ENCODE measurements at places on chromosomes 1 and 21. TPM values are rescaled to one million over a fixed set of nuclear protein-coding genes. Genes with fewer than 3 reads are reported as not detected.
A peak's percentile ranks its signal among the peaks of the same experiment; 100 is the strongest.

The APOBEC4 gene
- total RNA-seq, result not detected

The RYR2 gene
- total RNA-seq, result 8.8 TPM

The NR5A2 gene
- not detected for total RNA-seq

DNA sequence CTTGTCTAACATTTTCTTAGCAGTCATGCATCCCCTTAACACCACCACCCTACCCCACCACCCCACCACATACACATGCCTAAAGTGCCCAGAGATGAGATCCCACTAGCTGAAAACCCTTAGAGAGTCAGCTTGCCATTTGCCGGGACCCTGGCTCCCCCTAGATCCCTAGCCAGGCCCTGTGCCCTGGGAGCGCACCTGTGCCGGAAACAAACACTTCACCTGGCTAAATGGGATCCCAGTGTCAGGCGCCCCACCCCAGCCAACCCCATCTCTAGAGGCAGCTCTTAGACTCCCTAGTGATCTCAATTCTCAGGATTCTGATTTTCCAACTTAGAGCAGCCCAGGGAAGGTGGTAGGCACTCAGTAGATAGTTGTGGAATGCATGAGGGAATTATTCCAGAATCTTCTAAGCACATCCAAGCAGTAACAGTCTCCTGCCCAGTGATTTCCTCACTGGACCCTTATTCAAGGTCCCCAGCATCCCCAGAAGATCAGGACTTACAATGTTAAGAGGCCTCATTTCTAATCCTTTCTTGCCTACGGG is 105.2 kb downstream of the LAMC2 start:
- DNase-seq, result no peak

DNA sequence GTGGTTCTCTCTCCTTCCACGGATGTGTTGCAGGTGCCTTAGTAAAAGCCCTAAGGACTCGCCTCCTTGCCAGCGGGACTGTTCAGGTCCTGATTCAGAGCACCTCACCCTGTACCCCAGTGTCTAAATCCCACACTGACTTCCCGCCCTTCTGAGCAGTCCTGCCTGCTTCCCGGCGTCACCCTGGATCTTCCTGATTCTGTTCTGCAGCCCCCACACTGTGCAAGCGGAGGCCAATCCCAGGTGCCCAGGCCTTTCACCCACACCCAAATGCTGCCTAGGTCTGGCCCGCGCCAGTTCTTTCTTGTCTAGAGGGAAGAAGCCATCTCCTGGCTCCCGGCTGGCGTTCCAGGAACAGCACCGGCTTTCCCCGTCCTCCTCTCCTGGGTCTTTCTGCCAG is 95.9 kb upstream of the GALNT2 start:
- DNase-seq, result no peak

- peak; percentile 51 for DNase-seq
Observed at GRCh38 chr1:168603501-168604110, 27.2 kb downstream of the XCL1 start.

GRCh38 chr1:19949016-19949415 is 25.6 kb upstream of the PLA2G2E start:
- DNase-seq, result no peak

GRCh38 chr21:26408511-26408910 is 164.6 kb downstream of the CYYR1 start:
- DNase-seq, result no peak

Measured in activated T-helper 2 cell treated with anti-CD3 and anti-CD28 coated beads, Interferon-gamma antibody, Interleukin-2, Interleukin-4, amounts not matched to agents 10 μg/mL and 5 μg/mL and 100 μg/mL, durations not matched to agents 14 hours and 24 hours and 36 hours (primary cell).